ENCODE measurements at places on chromosomes 4 and X.
A peak's percentile ranks its signal among the peaks of the same experiment; 100 is the strongest.

DNA sequence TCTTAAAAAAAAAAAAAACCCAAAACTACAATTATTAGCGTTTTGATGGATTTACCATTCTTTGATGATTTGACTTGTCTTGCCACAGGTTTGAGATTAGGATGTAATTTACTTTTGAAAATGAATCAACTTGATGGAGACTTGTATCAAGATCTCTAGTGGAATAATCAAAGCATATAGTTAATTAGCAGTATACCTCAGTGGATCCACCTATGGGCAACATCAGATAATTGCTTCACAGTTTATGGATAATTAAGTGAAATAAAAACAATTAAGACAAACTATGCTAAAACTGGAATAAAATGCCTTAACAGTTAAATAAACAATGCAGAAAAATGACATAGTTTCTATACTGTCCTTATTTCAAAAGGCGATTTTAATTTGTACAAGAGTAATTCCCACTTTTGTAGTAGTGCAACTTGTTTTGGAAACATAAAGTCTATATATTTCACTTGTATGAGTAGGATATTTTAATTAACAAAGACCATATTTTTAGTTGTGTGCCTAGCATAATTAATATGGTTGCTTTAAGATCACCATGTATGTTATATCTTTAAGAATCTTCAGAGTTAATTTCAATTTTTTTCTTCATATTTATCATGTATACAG lies 4.2 kb downstream of the CPEB2 start:
- no peak for DNase-seq

GRCh38 chrX:8906299-8906938 lies 105.2 kb upstream of the FAM9A start:
- DNase-seq: no peak

DNA sequence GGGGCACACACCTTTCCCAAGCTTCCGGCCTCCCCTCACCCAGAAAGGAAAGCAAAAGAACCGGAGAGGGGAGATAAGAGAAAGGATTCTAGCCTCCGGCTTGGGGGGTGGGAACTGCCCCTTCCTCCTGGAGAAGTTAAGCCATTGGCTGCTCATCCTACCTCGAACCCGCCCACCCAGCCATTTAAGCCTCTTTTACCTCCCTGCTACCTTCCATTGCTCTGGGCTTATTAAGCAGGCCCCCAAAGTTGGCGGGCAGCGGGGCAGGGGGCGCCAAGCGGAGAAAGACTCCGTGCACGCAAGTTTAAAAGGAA lies 2.3 kb downstream of the MAML3 start:
- peak; percentile 90 for DNase-seq

DNA sequence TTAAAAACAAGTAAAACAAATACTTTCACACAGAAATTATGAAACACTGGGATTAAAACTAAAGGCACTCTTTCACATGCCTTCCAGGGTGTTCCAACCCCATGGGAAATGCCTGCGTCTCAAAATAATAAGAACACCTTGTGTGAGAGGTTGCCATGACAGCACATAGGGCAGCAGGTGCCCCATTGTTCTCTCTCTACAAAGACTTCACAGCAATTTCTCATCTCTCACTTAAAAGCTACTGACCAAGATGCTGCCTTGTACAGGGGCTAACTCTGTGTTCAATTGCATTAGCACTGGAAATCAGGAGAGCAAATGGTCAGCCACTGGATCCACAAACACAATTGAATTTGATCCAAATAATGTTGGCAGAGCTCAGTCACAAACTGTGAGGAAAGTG lies 102.5 kb upstream of the GALNTL6 start:
- DNase-seq: no peak

GRCh38 chr4:101418055-101418454 lies 70.7 kb upstream of the PPP3CA start:
- DNase-seq: no peak

DNA sequence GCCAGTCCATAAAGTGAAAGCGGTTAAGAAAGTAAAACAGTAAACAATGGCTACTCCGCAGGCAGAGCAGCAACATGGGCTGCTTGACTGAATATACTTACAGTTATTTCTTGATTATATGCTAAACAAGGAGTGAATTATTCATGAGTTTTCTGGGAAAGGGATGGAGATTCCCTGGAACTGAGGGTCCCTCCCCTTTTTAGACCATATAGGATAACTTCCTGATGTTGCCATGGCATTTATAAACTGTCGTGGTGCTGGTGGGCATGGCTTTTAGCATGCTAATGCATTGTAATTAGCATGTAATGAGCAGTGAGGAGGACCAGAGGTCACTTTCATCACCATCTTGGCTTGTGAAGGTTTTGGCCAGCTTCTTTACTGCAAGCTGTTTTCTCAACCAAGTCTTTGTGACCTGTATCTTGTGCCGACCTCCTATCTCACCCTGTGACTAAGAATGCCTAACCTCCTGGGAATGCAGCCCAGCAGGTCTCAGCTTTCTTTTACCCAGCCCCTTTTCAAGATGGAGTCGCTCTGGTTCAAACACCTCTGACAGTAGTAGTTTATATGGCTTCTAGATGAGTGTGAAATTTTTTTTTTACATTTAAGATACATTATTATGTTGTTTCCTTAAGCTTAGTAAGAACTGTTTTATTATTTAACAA lies 514.8 kb upstream of the TENM3 start:
- no peak for DNase-seq

- no peak for DNase-seq
These were observed 70.5 kb downstream of the SEC24D start for GRCh38 chr4:118765399-118765798.

DNA sequence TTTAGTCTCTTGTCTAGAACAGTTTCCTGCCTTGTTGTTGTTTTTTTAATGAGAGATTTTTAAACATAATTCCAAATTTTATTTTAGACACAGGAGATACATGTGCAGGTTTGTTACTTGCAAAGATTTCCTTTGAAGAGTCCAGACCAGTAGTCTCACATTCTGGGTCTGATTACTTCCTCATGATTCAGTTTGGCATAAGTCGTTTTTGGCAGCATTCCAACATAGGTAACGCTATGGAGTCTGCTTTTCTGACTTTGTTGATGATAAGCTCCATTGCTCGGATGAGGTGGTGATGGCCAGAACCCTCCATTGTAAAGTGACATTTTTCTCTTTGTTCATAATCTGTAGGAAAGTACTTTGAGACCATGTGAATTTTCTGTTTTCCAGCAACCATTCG lies 74.7 kb downstream of the CLCN4 start:
- no peak for DNase-seq

DNA sequence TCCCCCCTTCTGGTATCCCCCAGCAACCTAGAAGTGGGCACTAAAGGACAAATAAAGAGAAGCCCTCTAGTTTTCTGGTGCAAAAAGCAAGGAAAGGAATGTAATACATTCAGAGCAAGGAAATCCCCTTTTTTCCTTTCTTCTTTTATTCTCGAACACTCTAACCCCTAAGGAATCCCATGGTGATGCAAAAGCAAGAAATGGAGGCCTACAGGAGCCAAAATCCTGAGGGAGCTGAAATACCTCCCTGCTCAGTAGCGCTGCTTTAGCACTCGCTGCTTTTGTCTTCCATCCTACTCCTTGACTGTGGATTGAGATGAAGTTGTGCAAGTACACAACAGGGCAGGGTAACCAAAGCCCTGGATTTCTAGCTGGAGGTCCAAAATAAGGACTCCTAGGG lies 251.0 kb downstream of the PRDM5 start:
- DNase-seq: no peak

GRCh38 chr4:149706942-149707341 lies 108.7 kb downstream of the IQCM start:
- DNase-seq: no peak

DNA sequence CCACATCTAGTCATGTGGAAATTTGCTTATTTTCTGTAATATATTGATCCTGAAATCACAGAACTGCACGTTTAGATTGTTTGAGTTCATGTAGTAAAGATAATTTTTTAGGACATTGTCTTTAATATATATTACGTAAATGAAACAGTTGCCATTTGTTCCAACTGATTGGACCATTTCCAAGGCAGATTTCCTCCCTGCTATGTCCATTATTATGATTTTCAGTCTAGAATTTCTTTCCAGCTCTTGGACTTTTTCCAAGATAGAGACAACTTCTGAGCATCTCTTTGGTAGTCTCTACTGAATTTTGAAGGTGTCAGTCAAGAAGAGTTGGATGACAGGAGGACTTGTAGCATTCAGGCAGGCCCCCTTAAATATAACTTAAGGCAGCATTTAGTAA lies 94.6 kb downstream of the STIM2 start:
- DNase-seq: no peak

DNA sequence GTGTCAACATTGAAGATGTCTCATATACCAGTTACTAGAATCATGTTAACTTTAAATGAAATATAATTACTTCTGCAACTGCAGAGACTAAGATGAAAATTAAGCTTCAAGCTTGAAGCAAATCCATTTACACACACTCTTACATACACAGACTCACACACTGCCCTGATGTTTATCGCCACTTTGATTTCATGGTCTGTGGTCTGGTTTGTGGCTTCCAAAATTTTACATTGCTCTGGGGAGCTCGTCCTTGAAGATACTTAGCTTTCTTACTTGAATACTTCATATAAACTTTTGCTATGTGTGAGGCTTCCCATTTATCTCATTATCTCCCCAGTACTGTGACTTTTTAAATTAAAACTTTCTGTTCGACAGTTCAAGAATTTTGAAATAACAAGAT lies 35.8 kb downstream of the ARHGEF38 start:
- DNase-seq: no peak

DNA sequence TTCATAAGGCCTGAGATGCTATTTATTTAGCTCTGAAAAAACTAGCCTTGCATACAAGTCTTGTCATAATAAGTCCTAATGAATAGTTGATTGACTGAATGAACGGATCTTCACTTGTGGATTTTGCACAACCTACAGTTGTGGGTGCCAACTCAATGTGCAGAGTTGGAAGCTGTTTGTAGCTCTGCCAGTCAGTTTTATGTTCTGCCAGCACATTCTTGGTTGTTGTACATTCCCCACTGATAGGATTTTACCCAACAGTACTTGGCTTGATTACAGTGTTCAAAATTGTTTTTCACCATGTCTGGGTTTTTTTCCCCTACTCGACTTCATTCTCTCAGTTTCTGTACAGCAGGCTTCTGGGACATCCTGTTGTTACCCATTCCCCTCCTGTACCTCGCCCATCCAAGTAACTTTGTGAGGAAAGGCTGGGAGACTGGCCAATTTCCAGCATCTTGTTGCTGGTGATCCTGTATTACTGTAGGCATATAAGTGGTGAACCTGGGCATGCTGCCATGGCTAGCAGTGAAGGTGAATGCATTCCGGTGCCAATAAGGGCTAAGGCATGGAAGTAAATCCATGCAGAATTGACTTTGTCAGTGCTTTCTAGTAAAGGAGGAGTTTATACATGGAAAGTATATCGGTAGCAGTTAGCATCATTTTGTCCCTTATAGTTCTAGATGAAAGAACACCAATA lies 22.8 kb downstream of the IL1RAPL1 start:
- DNase-seq: no peak

- DNase-seq: no peak
These were observed 41.8 kb upstream of the CLDN24 start for GRCh38 chr4:183364025-183364424.

- no peak for DNase-seq
These were observed 140.7 kb downstream of the WDFY3 start for GRCh38 chr4:84825701-84826341.
